ENCODE measurements at places on chromosomes 4 and X.
A peak's percentile ranks its signal among the peaks of the same experiment; 100 is the strongest.

DNA sequence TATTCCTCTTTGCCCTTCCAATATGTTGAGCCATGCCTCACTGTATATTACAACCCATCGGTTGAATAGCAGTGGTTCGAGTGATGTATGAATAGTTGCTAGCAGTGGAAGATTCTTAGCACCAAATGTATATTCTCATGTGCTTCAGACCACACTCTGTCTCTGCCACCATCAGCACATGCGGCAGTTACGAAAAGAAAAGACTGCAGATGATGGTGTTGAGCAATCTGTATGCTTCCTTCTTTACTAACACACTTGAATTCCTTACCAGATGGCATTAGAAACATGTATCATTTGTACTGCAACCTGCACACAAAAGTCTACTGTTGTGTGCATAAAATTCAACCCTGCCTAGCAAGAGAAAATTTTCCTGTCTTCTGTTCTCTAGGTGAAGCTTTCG is 214.6 kb downstream of the ENOX2 start:
- DNase-seq, result no peak

DNA sequence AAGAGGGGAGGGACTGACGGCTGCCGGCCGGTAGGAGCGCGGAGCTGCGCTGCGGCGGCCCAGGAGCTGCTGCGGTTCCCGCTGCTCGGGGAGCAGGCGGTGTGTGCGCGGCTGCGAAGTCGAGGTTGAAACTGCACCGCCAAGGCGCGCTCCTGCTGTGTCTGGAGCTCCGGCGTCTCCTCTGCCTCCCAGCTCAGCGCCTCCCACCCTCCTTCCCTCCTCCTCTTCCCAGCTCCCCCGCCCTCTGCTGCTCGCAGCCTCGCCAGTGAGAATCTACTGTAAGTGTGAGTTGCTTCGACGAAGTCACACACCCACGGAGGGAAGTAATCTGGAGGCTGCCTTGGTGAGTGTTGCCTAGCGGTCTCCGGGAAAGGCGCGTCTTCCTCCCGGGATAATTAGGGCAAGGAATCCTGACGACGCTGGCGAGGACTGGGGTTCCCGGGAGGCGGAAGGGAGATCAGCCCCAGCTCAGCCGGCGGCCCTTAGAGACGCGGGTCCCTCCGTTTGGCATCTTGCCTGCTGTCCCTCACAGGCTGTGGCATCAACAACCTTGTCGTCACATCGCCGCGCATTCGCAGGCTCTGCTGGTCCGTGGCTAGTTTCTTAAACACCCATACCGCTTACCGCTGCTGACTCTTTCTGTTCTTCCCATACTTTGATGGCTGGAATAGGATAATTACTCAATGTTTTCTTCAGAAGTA is at the start of gene EPHA5:
TSS of gene EPHA5 (minus strand) at position 159 of the 701 bp plus-strand sequence. CDS start 747 bp downstream, outside the sequence.
- DNase-seq, result peak; percentile 63

GRCh38 chrX:43590150-43590549 is 65.9 kb upstream of the MAOA start:
- no peak for DNase-seq

DNA sequence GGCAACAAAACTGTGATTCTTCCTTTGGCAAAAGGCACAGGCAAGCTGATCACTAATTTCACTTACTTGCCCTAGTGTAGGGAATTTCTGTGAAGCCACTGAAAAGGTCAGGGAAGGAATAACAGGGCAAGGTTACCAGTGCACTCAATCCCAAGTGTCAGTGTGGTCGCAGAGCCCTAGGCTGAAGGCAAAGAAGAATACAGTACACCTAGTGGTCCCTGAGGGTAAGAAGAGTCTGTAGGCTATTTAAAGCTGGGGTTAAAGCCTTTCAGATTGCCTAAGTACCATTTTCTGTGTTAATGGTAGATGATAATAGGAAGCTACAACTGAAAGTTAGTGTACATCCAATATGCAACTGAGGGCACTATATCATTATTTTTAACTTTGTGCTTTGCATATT is 173.6 kb upstream of the NRK start:
- no peak for DNase-seq

GRCh38 chrX:25343060-25343459 is 327.3 kb upstream of the ARX start:
- no peak for DNase-seq

DNA sequence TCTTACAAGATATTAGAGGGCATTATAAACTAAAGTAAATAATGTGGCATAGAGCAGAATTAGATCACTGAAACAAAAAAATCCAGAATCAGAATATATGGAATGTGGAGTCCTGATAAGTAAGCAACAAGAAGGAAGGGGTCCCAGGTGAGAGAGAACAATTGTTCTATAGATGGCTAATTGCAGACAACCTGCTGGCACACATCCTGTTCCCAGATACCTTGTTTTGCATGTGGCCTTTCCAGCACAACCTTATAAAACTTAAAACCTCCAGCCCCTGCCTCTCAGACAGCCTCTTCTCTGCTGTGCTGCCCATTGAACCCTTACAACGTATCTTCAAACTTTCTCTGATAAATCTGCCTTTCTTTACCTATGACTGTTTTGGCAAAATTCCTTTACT is 4.7 kb upstream of the ZNF674 start:
- DNase-seq, result no peak

DNA sequence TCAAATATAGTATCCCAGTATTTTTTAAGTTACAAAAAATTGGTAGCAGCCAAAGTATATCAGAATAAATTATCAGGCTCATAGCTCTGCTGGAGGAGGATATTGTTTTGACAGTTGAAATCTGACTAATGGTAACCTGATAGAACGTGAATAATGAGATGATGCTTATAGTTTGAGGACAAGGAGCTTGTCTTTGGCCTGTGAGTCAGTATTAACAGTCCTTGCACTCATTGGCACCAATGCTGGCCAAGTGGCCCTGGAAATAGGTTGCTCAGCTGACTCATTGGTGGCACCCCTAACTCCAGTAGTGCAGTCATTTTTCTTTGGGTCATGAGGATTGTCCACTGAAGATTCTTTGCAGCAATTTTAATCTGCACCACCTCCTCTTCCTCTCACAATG is 203.3 kb upstream of the JADE1 start:
- no peak for DNase-seq

DNA sequence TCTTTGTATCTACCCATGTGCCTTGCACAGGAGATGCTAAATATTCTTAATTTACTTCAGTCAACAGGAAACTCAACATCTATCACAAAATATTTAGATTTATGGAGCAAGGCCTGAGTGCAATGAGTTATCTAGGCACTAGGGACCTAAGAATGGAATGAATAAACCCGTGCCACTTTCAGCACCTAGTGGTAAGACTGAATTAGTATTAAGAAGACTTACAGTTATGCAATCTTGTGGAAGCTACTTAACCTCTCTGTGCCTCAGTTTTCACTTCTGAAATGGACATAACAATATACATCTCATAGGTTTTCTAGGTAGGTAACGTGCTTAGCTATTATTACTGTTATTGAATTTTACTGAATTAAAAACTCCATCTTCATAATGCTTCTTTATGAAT is 144.6 kb upstream of the MAP3K15 start:
- no peak for DNase-seq

GRCh38 chrX:9369802-9370291 is 95.0 kb upstream of the TBL1X start:
- DNase-seq, result no peak

GRCh38 chr4:86613734-86614133 is 19.6 kb downstream of the PTPN13 start:
- no peak for DNase-seq

DNA sequence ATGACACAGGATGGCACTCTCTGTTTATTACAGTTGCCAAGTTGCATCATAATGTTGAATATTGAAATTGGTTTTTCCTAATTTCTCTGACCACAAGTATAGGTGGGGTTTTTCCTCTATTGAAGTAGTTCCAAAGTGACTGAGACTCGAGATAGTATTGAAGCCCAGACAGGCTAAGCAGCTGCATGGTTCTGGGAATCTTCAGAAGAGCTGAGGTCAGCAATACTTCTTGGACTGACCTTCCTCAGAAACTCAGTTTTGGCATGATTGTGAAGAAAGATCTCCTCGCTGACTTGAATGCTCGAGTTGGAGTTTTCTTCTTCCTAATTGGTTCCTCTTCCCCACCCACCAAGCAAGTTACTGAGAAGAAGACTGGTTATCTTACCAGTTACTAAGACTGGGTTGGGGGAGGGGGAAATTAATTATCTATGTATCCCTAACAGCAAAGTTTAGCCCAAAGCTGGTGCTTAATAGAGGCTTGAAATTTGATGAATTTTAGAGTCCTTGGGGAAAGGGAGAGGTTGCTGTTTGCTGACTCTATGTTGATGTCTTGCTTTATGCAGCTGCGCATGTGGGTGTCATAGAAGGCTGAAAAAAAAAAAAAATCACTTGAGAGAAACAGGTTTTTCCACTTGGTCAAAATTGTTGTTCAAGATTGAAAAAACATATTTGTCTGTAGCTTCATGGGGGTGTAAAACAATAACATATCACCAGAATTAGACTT is 91.1 kb downstream of the P2RY10 start:
- DNase-seq, result no peak

- DNase-seq, result no peak
Measured at GRCh38 chr4:101037938-101038413, 309.4 kb downstream of the PPP3CA start.

GRCh38 chr4:126678618-126679017 is 954.1 kb upstream of the INTU start:
- DNase-seq, result no peak

- no peak for DNase-seq
Measured at GRCh38 chrX:23317799-23318724, 16.6 kb upstream of the PTCHD1 start.

DNA sequence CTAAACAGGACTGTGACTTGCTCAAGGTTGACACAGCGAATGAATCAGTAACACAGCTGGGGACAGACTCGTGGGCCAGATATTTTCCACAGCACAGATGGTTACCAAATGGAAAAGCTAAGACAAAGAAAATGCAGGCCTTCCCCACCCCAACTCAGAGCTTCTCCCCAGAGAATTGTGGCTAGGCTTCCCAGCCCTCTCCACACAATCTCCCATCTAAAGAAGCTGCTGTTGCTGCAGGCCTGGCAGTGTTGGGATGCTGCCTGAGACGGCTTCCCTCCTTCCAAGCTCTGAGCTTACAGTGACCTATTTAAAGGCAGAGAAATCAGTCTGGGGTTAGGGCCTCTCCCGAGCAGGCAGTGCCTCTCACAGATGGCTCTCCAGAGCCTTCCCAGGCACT is 46.5 kb upstream of the PGRMC1 start:
- no peak for DNase-seq

DNA sequence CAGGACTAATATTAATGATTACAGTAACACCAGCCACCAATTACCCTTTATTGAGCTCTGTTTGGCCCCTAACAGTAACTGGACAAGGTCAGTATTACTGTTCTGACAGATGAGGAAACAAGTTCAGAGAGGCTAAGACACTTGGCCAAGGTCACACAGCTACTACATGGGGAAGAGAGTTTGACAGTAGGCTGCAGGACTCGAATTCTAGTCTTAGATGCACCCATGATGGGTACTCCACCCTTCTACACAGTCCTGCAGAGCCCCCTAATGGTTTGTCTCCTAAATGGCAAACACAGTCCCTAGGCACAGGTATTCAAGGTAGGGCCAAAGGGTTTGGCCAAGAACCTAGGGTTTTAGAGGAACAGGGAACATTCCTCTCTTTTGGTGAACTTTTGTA is 93.9 kb downstream of the NSUN7 start:
- no peak for DNase-seq

- DNase-seq, result no peak
Measured at GRCh38 chr4:183788308-183788905, 116.7 kb upstream of the STOX2 start.

- no peak for DNase-seq
Measured at GRCh38 chr4:70997546-70997945, 4.1 kb downstream of the DCK start.

GRCh38 chr4:82623121-82623683 is 61.4 kb upstream of the TMEM150C start:
- DNase-seq, result no peak
